ENCODE measurements at places on chromosomes 3 and 15.
A peak's percentile ranks its signal among the peaks of the same experiment; 100 is the strongest.

DNA sequence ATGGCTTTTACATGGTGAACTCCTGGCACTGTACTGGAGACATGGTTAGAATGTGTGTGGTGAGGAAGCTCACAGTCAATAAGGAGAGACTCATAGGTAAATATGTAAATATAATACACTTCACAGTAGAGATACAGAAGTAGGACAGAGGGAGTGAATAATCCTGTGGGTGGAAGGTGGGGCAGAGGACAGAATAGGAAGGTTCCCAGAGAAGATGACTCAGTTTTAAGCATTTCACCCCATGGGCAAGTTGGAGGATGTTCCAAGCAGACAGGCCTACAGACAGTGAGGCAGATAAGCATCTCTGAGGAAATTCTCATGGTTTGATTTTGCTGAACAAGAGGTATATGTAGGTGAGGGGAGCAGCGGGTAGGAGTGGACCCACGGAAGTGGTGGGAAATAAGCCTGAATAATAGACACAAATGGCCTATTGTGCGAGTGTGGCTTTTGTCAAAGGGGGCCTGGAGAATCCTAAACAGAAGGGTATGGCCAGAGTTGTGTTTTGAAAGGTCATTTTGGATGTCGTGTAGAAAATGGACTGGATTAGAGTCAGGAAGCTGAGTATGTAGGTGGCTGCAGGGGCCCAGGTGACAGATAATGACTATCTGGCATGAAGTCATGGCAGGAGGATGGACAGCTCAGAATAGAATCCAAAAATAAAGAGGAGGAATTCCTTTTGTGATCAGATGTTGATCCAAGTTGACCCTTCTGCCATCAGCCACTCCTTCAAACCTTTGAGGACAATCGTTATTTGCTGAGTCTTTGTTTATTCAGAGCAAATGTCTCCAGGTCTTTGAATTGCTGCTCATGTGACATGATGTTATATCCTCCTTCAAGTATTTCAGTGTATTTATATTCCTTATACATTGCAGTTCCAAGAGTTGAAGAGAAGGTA lies 97.3 kb upstream of the THRB start:
- DNase-seq, result no peak

DNA sequence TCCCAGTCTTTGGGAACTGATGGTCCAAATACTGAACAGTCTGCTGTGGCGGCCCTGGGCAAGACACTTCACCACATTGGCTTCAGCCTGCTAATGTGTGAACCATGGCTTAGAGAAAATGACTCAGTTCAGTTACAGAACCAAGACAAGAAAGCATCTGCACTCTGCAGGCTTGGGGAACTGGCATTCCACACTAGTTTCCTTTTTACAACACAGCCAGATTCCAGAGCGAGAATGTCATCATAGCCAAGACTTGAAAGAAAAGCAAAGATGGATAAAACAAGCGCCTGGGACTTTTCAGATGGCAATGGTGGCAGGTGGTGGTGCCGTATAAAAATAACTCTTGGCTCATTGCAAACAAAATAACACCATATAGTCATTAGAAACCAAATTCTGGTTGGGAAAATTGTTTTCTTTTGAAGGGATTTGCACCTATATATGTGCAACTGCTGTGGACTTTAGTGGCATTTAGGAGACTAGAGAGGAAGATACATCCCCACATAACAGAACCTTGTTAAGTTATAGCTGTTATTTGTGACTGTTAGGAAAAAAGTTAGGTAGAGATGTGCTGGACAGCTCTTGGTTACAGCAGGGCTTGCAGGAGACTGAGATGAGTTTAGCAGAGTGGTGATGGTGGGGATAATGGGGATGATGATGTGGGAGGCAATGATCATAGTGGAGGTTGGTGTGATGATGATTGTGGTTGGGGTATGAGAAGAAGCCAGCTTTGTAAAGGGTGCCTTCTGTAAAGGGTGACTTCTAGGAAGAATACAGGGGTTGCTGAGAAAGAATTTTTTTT lies 273.6 kb downstream of the THRB start:
- DNase-seq, result no peak

DNA sequence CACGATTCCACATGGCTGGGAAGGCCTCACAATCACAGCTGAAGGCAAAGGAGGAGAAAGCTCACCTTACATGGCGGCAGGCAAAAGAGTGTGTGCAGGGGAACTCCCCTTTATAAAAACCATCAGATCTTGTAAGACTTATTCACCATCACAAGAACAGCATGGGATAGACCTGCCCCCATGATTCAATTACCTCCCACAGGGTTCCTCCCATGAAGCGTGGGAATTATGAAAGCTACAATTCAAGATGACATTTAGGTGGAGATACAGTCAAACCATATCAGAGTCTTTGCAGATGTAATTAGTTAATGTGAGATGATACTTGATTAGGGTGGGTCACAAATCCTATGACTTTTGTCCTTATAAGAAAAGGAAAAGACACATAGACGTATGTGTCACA lies 688.9 kb downstream of the GBE1 start:
- no peak for DNase-seq

DNA sequence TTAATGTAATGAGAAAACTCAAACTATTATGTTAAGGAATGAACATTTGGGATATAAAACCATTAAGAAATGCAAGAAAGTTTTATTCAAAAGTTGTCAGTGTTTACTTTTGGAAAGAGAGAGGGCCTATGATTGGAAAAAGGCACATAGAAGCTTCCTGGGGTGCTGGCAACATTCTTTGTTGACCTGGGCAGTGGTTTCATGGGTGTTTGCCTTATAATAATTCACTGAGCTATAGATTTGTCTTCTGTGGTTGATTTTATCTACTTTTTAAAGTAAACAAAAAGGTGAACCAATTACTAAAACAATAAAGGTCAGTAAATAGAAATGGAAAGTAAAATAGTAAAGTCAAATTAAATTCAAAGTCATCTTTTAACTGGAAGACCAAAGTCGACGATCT lies 308.8 kb downstream of the NEK10 start:
- DNase-seq, result no peak

DNA sequence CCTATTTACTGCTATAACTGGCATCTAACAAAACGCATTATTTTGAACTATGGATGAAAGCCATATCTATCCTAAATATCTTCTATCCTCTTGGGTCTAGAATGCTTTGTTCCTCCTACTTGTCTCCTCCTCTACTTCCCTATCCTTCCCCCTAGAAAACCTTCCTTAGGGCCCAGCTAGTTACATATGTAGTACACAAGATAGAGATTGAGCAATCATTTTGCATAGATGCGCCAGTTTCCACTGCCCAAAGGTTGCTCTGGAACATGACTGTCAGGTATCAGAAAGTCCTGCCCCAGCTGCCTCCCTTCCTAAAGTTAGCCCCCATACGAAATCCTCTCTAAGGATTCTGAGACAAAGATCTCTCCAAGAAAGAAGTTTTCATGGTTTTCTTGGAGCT lies 55.1 kb downstream of the GPR160 start:
- no peak for DNase-seq

DNA sequence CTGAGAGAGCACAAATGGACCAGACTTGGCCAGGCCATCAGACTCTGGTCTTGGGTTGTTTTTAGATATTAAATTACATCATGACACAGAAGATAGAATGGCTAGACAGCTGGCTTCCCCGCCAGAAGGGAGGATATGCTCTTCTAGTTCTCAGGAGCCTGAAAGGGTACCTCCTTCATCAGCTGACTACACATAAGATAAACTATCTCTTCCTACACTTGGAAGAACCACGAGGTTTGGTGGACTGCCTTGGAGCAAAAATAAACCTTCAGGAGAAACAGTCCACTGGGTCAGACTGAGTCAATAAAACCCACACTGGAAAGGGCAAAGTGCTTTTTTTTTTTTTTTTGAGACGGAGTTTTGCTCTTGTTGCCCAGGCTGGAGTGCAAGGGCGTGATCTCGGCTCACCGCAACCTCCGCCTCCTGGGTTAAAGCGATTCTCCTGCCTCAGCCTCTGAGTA lies 26.3 kb upstream of the DYNC1LI1 start:
- no peak for DNase-seq

GRCh38 chr15:101407439-101407838 lies 82.1 kb downstream of the PCSK6 start:
- no peak for DNase-seq

DNA sequence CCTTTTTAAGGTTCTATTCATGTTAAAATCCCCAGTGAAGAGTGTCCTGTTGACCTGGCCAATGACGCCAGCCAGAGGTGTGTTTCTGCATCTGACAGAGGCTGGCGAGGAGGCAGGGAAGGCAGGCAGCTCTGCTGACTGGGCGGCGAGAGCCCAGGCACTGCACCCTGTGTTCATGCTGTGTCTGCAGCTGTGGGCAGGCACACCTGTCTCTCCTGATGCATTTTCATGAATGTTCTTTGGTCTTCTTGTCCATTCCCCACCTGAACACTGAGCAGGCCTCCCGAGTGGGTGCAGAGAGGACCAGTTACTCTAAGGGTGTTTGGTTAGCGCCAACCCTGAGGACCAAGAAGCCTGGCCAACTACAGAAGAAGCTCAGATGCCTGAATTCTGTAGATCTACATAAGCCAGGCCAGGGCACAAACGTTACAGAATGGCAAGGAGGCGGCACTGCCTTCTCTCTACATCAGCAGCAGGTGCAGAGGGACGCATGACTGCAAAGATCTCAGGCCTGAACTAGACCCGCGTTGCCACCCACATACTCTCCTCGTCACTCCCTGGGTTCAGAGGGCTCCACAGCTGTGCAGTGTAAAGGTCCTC lies 233.7 kb downstream of the OCA2 start:
- no peak for DNase-seq

DNA sequence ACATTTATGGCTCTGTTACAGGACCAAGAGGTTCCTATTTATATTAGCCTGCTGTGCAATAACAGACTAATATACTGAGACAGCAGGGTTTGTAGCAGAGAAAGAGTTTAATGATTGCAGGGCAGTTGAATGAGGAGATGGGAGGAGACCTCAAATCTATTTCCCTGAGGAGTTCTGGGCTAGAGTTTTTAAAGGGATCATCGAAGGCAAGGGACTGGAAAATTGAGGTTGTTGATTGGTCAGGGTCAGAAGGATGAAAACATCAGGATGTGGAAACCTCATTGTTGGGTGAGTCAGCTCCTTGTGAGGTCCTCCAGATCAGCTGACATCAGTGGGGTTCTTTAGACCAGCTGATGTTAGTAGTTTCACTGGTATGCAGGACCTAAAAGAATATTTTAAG lies 60.6 kb upstream of the GOLGA8B start:
- no peak for DNase-seq

GRCh38 chr15:63712828-63713520 lies 115.8 kb downstream of the FBXL22 start:
- DNase-seq, result peak; percentile 2

GRCh38 chr15:58260205-58260724 lies 122.1 kb downstream of the AQP9 start:
- DNase-seq, result no peak

DNA sequence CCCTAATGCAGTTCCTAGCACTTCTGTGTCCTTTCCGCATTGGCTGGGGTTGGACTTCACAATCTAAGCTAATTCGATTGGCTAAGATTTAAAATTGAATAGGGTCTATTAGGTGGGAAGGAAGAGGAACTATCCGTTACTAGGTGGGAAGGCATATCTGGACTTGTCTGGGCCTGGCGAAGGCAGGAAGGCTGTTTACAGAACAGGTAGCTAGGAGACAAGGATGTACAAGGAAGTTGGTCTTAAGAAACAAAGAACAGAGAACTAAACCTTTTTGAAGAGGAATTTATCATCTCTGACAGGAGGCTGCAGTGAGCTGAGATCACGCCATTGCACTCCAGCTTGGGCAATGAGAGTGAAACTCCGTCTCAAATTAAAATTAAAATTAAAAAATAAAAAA lies 17.3 kb upstream of the ATG7 start:
- DNase-seq, result no peak

DNA sequence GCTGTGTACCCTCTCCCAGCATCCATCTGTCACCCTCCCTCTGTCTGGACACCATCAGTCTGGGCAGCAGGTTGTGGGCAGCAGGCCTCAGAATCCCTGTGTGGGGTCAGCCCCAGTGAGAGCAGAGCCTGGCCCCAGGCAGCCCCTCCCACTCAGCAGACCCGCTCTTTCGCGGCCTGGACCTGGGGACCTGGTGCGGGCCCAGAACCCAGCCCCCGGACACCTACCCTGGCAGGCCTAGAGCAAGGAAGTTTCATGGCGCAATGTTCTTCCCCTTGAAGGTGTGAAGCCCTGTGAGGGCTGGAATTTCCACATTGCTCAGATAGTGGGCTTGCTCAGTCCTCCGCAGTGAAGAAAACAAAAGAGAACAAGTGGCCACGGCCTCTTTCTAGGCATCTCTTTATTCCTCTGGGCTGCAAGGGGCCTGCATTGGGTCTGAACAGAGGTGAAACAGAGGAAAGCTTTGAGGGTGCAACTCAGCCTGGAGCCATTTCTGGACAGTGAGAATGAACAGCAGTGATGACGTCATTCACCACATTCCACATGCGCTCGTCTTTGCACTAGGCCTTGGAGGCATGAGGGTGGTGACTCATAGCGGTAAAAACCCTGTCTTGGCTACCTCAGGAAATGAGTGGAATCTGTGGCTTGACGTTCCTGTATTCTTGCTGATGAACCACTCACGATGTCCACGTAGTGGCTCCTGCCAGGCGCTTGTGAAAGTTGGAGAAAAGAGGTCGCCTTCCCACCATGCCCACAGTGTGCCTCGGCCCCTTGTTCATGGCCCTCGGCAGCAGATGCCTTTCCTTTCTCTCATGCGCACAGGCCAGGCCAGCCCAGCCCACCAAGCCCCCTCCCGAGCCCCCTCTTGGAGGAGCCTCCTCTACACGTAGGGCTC lies 66.1 kb downstream of the SLC30A4 start:
- DNase-seq, result no peak

GRCh38 chr3:178405531-178405930 lies 130.7 kb upstream of the KCNMB2 start:
- DNase-seq, result no peak

- DNase-seq, result no peak
Observed at GRCh38 chr15:33433821-33434220, 123.1 kb downstream of the RYR3 start.

- DNase-seq, result no peak
Observed at GRCh38 chr3:14460342-14461005, 58.1 kb downstream of the SLC6A6 start.

GRCh38 chr15:52383100-52383588 lies 87.5 kb upstream of the MYO5C start:
- DNase-seq, result no peak

- DNase-seq, result peak; percentile 4
Observed at GRCh38 chr15:99631255-99631654, 65.5 kb downstream of the MEF2A start.

DNA sequence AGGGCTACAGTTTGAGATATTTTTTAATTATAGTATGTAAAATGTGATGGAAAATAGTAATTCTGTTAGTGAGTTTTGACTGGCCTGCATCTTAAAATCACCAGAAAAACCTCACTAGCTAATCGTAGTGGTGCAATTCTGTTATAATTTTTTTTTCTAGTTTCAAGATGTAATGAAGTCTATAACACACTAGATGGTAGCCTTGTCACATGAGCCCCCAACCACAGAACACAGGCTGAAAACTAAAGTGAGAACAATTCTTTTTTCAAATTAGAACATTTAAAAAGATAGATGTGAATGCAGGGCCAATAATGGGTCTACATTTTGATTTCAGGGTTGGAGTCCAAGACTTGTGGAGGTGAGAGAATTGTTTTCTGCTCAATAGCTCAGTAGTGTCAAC lies 83.3 kb upstream of the KCNH8 start:
- DNase-seq, result peak; percentile 46

GRCh38 chr3:121330634-121331033 lies 215.2 kb downstream of the POLQ start:
- no peak for DNase-seq

GRCh38 chr3:119258915-119259314 lies 18.2 kb upstream of the B4GALT4 start:
- DNase-seq, result no peak

GRCh38 chr3:48826451-48826850 lies 21.2 kb downstream of the PRKAR2A start:
- DNase-seq, result no peak
